ENCODE measurements at places on chromosomes 4 and X.

GRCh38 chrX:130084631-130085237, 25.6 kb downstream of the ELF4 start:
- DNase-seq, result no peak

GRCh38 chrX:134172588-134173259, 64.3 kb upstream of the CCDC160 start:
- no peak for DNase-seq

- DNase-seq, result no peak
Measured at GRCh38 chrX:154818916-154819770, 13.9 kb upstream of the MPP1 start.

DNA sequence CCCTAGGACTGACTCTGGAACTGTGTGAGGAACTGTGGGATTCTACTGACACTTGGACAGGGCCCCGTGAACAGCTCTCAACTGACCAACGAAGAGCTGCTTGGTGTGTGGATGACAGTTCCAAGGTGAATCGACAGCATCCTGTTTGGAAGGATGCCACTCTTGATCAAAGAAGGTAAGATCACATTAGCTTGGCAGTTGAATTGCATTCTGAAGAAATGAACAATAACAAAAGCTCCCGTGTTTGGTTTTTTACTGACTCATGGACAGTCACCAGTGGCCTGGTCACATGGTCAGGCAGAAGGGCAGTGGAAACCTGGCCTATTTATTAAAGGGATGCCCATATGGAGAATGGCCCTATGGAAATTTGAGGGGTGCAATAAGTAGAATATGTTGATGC, 33.1 kb upstream of the GPR34 start:
- DNase-seq, result no peak

- DNase-seq, result no peak
Measured at GRCh38 chr4:26785312-26785711, 75.3 kb upstream of the STIM2 start.

GRCh38 chr4:14742054-14742453, 260.2 kb upstream of the CPEB2 start:
- no peak for DNase-seq

DNA sequence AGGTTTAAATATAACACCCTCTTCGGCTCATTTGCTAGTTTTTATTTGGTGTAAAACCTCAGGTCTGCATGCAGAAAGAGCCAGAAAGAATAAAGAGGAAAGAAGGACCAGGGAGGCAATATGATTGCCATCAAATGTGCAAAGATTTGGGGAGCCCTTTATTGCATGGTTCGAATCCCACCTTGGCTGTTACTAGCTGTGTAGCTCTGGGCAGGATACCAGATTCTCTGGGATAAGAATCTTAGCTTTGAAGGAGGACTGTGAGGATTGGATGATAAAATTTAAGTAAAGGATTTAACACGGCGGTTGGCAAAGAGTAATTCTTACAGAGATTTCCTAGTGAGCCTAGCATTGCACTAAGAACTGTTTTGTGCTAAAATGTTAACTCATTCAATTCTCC, 510.2 kb upstream of the LCORL start:
- no peak for DNase-seq

DNA sequence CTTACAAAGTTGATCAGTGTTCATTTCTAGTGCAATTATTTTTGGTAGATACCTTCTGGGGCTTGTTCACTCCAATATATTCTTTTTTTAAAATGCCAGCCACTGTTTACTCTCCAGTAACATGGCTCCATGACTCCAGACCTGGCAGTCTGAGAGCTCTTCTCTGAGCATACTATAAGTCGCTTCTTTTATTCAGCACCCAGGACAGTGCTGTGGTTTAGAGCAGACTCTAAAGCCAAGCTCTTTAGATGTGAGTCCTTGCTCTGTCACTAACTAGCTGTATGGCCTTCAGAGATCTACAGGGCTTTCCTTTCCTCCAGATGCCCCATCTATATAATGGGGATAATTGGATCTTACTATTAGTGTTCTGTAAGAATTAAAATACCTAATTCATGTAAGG, 200.2 kb upstream of the FAM241A start:
- peak; percentile 69 for DNase-seq

DNA sequence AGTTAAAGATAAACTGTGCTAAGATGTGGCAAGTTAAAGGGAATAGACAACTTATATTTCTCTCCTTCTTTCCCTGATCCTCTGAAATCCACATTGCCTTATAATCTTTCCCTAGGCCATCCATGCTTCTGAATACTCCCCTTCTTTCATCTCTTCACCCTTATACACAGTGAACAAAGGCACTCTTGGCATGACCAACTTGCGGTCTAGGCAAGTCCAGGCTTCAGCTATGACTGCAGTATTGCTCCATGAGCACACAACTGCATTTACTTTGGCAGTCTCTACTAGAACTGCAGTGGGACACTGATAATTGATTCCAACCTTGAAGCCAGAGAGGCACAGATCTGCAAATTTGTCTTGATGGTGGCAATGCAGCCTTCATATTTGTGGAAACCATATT, 24.2 kb upstream of the UBA6 start:
- no peak for DNase-seq

DNA sequence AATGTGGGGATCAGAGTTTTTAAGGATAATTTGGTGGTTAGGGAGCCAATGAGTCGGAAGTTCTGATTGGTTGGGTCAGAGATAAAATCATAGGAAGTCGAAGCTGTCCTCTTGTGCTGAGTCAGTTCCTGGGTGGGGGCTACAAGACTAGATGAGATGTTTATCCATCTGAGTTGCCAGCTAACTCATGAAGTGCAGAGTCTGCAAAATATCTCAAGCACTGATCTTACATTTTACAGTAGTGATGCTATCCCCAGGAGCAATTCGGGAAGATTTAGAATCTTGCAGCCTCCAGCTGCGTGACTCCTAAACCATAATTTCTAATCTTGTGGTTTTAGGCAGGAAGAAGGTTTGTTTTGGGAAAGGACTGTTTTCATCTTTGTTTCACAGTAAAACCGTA, 565.8 kb upstream of the SPANXN1 start:
- DNase-seq, result no peak

DNA sequence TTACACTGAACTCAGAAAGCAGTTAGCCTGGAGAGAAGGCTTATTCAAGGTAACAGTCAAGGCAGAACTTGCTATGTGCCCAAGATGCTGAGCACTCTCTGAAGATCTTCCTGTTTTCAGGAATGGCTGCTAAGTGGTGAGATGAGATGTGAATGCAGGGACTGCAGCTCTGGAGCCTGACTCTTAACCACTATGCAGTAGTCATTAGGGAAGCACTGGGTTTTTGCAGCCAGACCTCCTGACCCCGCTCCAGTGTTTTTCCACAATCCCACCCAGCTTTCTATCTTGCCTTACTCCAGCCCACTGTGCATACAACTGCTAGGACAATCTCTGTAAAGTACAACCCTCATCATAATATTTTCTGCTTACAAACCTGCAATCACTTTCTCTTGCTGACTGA, 95.2 kb upstream of the LNX1 start:
- no peak for DNase-seq

- no peak for DNase-seq
Measured at GRCh38 chrX:46649421-46650260, 76.1 kb downstream of the CHST7 start.

GRCh38 chr4:75495476-75495875, 18.7 kb downstream of the RCHY1 start:
- DNase-seq, result no peak

DNA sequence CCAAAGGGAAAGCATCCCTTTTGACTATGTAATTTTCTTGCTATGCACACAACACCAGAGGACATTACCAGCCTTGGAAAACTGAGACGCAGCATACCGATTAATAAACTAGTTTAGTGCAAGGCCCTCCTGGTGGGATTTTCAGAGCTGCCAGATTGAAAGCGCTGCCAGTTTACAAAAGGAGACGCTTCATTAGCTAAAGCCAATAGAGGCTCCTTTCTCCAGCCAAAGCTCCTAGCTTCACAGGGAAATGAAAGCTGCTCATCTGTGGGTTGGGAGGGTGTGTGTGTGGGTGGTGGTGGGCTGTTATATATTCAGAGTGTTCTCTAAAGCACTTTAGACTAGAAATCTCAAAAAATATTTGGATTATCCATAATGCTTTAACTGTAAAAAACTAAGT, 32.4 kb downstream of the SPANXN4 start:
- DNase-seq, result no peak

GRCh38 chrX:23557070-23557469, 110.2 kb upstream of the PRDX4 start:
- DNase-seq, result no peak

DNA sequence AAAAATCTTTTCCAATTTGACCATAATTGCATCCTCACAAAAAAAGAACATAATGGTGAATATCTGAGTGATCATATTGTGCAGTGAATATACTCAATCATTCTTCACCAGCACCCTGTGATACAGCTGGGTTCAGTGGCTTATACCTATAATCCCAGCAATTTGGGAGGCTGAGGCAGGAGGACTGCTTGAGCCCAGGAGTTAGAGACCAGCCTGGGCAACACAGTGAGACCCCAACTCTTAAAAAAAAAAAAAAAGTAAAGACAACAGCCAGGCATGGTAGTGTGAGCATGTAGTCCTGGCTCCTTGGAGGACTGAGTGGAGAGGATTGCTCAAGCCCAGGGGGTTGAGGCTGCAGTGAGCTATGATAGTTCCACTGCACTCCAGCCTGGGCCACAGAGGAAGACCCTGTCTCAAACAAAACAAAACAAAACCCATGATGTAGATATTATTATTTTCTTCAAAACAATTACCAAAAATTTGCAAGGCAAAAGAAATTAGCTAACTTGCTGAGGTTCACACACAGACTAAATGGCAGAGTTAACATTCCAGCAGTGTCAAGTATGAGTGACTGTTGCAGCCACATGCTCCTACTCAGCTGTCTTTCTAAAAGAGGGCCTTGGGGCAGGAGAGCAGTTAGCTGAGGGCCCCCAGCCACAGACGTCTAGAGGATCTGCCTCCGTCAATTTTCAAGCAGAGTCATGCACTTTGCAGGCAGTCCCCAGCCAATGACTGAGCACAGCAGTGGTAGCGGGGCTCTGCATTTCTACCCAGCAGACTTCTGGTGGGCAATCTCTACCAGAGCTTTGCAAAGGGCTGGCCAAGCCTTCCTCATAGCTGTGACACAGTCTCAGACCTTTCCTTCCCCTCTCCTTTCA, 33.4 kb downstream of the ADGRA3 start:
- DNase-seq, result no peak

DNA sequence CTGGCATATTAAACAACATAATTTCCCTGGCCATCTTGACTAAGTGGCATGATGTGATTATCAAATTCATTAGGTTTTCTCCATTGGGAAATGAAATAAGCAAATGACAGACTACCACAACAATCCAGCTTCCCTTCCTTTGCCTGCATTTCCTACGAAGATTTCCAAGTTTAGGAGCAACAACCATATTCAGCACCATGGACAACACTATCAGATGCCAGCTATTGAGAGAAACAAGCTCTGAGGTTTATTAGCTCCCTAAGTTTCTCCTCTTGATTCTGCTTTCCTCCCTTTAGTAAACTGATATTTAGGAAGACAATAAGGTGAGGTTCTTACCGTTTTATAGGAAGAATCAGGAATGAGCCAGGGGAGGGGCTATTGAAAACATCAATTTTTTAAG, 36.2 kb downstream of the DCX start:
- peak; percentile 9 for DNase-seq

GRCh38 chr4:15197005-15197404, 194.7 kb downstream of the CPEB2 start:
- peak; percentile 28 for DNase-seq

GRCh38 chr4:14465507-14465906, 536.8 kb upstream of the CPEB2 start:
- no peak for DNase-seq
